G401 (cell line): ENCODE measurements at places on chromosomes 5 and 9. TPM values are rescaled to one million over a fixed set of nuclear protein-coding genes. Genes with fewer than 3 reads are reported as not detected.

DNA sequence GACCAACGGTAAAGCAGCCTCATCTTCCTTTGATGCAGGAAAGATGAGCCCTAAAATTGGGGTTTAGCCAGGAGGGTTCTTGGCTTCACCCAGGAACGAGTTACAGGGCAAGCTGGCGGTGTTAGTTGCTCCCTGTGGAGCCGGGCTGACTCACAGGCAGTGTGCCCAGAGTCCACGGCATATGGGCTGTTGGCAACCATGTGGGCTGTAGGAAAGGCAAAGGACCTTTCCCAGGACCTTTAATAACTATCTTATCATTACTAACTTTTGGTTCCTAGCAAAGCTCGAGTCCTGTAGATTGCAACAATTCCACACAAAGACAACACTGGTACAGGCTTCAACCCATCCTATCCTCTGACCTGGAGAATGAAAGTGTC lies 29.8 kb upstream of the CLPTM1L start:
- peak; percentile 97 for DNase-seq

SPINK6 gene
- not detected in 2 replicates for total RNA-seq

- no peak for DNase-seq
These were observed 3.3 kb downstream of the OTULIN start for GRCh38 chr5:14667770-14668169.

DNA sequence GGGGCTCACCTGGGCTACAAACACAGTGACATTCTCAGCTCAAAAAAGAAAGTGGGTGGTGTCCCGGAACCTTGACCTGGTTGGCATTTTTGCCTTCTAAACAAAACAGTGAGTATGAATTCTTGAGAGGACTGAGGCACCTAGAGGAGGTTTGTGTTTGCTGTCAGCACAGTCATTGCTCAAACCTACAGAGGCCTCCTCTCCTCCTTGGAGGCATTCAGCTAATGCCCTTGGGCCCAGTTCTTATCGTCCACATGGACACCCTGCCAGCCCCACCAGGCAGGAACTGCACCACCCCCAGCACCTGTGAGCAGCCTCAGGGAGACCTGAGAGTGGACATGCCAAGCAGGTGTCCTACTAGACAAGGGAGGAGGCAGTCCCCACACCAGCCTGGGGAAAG lies 156.7 kb downstream of the SYK start:
- DNase-seq = no peak

DNA sequence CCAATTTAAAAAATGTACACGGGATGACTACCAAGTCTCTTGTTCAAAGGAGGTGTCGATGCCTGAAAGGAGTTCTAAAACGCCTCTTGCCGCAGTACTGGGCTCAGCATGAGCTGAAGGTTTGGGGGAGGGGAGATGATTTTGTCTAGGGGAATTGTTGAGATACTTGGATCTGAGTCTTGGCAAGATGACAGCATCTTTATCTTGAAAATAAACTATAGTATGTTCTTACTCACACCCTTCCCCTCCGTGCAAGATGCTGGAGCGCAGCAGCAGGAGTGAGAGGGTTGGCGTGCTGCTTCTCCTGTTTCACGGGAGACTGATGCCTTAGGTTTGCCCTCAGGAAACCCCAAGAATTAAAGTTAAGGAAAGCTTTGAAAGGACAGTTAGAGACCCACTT lies 47.3 kb downstream of the FAM78A start:
- DNase-seq = no peak

PCDHB12 gene
- total RNA-seq = not detected in 2 replicates
